ENCODE measurements at places on chromosomes 11 and 22.
A peak's percentile ranks its signal among the peaks of the same experiment; 100 is the strongest.

DNA sequence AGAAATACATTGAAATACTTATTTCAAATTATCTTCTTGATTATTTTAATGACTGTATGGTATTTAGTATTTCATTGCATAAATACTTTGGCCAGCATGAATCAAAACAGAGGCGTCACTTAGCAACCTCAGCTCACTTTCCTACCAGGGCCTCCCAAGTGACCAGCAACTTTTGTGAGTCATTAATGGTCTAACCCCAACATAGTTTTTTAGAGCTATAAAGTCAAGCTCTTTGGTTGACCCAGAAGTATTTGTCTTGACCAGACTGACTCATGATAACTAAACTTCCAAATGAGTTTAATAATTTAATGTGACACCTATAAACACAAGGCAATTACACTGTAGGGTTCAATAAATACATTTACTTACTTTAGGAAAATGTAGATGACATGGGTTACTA lies 27.9 kb upstream of the RBMXL2 start:
- DNase-seq: no peak

DNA sequence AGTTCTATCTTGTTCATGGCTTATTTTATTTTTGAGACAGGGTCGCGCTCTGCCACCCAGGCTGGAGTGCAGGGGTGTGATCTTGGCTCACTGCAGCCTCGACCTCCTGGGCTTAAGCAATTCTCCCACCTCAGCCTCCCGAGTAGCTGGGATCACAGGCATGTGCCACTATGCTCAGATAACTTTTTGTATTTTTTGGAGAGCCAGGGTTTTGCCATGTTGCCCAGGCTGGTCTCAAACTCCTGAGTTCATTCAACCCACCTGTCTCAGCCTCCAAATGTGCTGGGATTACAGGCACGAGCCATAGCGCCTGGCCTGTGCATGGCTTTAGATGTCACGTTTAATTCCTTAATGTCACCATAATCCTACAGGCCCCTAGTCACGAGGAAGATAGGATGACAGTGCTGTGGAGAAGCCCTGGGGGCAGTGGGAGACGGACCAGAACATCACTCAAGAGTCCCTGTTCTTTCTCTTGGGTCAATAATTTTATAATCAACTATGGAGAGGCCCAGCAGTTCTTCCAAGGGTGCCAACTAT lies 99.5 kb downstream of the RDX start:
- no peak for DNase-seq

DNA sequence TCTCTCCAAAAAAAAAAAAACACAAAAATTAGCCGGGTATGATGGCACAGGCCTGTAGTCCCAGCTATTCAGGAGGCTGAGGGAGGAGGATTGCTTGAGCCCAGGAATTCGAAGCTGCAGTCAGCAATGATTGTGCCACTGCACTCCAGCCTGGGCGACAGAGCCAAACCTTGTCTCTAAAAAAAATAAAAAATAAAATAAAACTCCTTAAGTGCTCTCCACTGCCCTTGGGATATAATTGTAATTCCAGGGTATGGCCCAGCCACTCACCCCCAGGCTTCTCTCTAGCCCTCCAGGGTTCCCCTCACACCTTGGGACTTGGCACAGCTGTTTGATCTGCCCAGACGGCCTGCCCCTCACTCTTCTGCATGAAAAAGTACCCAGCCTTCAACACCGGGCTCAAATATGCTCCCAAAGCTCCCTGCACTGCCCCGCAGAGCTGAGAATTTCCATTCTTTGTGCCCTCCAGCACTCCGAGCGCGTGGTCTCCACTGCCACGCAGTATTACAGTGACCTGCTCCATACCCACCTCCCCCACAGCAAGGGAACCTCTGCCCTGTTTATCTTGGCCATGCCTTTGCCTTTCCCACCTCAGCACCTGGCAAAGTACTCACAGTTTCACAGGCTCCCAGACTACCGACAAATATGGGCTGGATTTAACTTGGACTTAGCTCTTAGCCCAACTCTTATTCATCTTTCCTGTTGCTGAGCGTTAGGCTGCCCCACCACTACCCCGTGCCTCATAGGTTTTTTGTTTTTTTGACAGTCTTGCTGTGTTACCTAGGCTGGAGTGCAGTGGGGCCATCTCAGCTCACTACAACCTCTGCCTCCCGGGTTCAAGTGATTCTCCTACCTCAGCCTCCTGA lies 7.6 kb upstream of the FTH1 start:
- peak; percentile 15 for DNase-seq

DNA sequence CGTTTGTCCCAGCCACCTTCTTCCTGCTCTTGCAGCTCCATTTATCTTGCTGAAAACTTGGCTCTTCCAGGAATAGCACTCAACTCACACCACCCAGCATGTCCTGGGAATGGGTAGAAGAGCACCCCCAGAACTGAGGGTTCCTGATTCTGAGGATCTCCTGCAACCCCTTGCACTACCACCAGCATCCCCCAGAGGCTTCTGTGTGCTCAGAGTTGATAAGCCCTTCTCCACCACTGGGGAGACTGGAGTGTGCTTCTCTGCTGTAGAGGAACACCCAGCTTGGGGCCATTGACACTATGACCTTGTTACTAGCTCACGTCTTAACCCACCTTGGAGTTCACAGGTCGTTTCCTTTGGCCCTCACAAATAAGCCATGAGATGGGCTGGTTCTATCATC lies 121.0 kb downstream of the GRIK4 start:
- no peak for DNase-seq

- DNase-seq: no peak
Measured at GRCh38 chr11:119422809-119423508, at the start of gene THY1. Gene THY1, minus strand, starts transcription at chr11:119423172. Its CDS starts 2,267 bp downstream, at chr11:119420905.

- no peak for DNase-seq
Measured at GRCh38 chr11:48007677-48008076, 27.3 kb downstream of the PTPRJ start.

DNA sequence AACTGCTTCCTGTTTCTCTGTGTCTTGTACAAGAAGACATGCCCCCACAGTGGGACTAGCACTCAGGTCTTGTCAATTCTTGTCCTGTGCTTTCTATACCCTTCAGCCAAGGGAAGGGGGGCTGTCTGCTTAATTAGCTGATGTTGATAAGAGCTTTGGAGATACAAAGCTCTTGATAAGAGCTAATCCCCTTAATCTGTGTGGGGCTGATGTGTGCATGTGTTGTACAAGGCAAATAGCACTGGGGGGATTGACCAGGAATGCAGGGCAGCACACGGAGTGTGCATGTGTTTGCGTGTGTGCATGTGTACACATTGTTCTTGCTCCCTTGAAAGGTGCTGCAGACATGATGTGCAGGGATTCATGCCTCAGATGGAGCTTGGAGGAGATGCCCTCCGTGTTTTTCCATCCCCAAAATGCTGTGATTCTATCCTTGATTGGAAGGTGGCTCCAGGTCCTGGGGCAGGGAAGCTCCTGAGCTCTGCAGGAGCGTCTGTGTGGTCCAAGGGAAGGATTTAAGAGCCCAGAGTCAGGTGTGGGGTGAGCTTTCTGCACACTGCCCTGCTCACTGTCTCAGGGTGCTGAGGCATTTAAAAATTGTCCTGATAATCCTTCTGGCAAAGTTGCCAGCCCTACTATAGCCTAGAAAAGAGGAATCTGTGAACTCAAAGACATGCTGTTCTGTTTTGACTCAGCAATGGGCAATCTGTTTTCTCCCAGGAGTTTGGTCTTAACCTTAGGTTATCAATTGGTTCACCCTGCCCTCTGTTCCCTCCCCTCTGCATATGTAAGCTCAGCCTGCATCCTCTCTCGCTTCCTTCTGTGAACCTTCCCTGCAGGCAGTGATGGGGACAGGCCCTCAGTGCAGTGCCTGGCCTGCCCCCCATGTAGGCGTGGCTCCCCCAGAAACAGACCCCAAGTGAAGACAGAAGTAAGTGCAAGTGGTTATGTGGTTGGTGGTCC lies 102.0 kb downstream of the GRIK4 start:
- no peak for DNase-seq

GRCh38 chr22:45670981-45671782 lies 452 bp upstream of the ATXN10 start:
- no peak for DNase-seq

DNA sequence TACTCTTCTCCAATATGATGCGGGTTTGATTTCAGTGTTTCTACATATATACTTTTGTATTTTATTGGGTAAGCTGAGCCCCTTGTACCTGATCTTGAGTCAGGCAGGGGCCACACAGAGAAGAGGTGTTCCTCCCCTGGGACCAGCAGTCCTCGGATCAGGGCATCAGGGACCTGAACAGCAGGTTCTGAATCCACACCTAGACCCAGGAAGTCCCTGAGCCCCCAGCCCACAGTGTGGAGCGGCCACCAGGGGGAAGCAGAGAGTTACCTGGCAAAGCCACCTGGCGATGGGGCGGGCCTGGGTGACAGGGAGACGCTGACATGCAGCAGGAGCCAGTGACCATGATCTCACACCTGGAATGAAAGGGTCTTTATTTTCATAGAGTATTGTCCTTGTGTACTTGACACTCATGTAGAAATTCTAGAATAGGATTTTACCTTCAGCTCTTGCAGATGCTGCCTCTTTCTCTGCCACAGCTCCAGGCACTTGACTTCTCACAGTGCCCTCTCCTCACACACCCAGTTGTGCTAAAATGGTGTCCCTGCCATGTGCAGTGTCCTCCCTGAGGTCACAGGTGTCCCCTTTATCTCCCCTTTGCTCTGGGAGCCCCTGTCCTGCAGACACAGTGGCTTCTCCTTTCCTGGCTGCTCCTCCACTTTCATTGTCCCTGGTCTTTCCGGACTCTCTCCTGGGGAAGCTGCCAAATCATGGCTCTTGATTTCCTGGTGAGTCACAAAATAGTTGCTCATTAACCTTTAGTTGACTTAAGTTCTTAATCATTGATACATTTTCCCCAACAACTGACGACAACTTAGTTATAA lies 48.5 kb downstream of the GGTLC2 start:
- peak; percentile 75 for DNase-seq

DNA sequence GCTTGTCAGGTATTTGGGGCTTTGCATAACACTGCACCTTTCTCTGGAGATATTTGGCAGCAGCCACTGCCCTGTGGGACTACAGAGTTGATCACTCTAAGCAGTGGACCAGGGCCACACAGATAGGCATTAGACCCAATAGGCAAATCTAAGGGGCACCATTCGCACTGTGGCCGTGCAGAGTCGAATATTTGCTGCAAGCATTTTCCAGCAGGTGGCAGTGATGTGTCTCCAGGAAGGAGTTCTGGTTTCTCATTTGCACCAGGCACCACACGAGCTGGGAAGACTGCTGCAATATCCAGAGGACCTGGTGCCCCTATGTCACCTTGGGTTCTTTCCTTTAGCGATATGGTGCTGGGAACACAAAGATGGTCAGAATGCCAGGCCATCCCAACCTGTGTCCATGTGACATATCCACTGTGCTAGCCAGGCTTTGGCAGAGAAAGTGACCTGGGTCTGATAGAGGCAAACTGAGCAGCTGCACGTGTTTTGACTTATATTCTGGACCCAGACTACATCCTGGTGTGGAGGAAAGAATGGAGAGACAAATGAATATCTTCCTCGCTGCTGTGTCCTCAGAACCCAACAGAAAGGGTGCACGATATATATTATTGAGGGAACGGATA lies 318.7 kb downstream of the BUD13 start:
- peak; percentile 33 for DNase-seq

GRCh38 chr22:48205161-48205560 lies 1442.7 kb downstream of the TBC1D22A start:
- DNase-seq: no peak

- DNase-seq: no peak
Measured at GRCh38 chr11:32580967-32581366, 2.7 kb upstream of the EIF3M start.

GRCh38 chr11:86579406-86579731 lies 93.0 kb downstream of the ME3 start:
- DNase-seq: no peak

- no peak for DNase-seq
Measured at GRCh38 chr11:15011776-15012345, 39.7 kb upstream of the CALCA start.

- no peak for DNase-seq
Measured at GRCh38 chr22:50016308-50016987, 3.9 kb upstream of the IL17REL start.

DNA sequence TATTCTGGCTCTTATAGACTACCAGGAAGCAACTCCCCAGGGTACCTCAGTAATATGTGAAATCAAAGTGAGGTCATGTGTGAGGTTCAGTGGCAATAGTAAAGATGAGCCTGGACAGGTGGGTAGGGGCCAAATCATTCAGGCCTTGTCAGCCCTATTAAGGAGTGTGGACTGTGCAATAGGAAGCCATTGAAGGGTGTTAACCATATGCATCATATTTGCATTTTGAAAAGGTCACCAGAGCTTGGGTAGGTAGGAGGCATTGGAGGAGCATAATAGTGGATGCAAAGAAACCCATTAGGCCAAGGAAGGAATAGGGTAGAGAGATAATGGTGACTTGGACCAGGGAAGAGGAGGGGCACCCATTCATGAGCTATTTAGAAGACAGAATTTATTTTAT lies 8.4 kb upstream of the MRPL11 start:
- DNase-seq: no peak

DNA sequence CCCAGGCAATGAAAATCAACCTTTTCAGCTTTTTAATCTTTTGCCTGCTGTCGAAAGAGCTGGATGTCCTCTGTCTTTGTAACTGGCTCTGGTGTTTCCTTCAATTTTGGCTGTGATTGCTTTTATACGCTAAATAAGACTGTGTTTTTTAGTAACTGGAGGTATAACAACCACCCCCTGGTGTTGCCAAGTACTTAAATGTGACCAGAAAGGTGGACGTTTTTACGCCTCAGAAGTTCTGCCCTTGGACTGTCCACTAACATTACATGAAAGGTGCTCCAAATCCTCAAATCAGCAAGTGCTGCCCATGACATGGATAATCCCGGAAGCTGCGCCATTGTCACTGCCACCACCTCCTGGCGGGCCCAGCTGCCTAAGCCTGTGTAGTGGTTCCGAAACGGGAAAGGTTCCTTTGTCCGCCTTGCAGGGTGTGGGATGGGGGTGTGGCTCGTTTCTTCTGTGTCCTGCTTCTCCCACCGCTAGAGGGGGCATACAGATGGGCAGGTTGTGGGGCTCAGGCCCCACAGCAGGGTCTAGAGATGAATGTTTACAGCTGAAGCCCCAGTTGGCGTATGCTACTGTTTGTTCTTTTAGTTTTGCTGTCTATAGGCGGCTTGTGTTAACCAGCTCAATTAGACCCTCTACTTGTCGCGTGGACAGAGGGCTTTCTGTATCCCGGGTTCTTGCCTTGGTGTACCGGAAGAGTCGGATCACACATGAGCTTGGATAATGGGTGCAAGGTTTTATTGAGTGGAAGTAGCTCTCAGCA lies 82.2 kb upstream of the SEPTIN5 start:
- no peak for DNase-seq

DNA sequence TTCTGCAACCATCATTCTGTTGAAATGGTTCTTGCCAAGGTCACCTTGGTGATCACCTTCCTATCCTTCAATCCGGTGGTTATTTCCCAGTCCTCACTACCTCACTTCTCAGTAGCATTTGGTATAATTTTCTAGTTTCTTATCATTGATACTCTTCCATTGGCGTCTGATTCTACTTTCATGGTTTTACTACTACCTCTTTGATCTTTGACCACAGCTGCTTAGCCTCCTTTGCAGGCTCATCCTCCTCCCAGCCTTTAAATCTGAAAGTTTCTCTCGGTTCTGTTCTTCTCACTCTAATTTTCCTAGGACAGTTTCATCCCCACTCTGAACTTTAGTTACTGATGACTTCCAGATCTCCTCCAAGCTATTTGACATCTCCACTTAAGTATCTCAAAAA lies 5.0 kb downstream of the TIMM10B start:
- no peak for DNase-seq

- no peak for DNase-seq
Measured at GRCh38 chr22:47588578-47588960, 826.1 kb downstream of the TBC1D22A start.

All from activated T-cell treated with anti-CD3 and anti-CD28 coated beads, Interleukin-2, amount 50 U/mL, for 24 hours (primary cell).